ENCODE measurements at places on chromosomes 12 and 14. TPM values are rescaled to one million over a fixed set of nuclear protein-coding genes. Genes with fewer than 3 reads are reported as not detected.

GRCh38 chr14:22614240-22614799 is 16.2 kb downstream of the ABHD4 start:
- DNase-seq: no peak

DNA sequence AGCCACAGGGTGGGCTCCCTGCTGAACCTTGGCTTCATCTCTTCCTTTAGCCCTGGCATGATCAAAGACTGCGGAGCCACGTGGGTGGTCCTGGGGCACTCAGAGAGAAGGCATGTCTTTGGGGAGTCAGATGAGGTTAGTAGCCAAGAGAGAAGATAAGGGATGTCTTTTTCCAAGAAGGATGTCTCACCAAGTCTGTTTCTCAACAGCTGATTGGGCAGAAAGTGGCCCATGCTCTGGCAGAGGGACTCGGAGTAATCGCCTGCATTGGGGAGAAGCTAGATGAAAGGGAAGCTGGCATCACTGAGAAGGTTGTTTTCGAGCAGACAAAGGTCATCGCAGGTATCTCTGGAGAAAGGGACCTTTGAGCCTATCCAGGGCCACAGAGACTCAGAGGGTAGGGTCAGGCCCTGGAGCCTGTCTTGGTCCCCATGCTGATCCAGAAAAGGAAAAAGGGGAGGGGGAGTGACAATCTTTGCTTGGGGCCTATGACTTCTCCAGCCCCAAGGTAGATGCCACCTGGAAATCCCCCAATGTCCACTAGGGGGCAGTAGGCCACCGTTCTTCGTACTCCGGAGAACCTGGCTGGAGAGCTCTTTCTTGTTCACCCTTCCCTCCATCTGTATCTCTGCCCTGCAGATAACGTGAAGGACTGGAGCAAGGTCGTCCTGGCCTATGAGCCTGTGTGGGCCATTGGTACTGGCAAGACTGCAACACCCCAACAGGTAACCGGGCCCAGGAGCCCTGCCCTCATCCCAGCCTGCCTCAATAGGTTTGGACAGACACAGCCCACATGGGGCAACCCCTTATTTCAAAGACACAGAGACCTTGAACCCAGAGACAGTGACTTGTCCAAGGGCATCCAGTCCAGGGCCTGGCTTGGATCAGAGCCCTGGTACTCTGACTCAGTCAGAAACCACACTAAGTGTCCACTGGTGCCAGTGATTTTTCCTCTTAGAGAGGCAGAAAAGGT is 2.0 kb downstream of the TPI1 start:
- peak; percentile 84 for DNase-seq

KRT82 gene
- not detected for total RNA-seq

P2RX2 gene
- total RNA-seq: not detected

Data from T-cell (primary cell).